DMS53 (cell line): ENCODE measurements at places on chromosomes 1 and 21.

DNA sequence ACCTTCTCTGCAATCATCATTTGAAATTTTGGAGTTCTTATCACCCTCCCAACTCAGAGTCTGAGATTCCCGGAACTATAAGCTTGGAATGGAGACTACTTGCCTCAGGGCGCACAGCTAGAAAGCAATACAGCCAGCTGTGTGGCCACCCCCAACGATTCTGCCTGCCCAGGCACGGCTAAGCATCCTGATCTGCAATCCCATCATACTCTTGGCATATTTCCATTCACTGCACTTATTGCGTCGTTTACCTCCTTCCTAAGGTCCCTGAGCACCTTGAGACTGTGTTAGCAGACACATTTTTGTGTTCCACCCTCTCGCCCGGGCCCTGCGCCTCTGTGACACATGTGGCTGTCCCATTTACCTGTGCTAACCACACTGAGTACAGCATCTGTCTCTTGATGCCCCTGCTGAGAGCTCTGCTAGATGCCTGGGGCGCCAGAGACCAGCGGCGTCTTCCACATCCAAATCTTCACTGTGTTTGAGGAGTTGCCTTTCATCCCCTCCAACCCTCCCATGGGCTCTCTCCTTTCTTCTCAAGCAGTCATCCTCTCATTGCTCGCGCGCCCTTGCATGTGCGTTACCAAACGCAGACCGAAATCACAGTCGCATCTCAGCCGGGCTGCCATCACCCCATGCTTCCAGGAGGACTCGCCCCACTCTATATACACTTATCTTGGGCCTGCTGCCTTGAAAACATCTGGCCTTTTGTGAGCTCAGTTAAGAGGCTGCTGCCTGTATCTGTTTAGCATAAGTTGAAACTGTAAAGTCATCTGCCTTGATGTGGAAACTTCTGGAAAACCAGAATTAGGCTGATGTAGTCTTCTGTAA is 3.5 kb upstream of the CLDN19 start:
- DNase-seq = no peak

- DNase-seq = peak; percentile 96
These were observed 131.3 kb downstream of the TOMM20 start for GRCh38 chr1:234997201-234997895.

DNA sequence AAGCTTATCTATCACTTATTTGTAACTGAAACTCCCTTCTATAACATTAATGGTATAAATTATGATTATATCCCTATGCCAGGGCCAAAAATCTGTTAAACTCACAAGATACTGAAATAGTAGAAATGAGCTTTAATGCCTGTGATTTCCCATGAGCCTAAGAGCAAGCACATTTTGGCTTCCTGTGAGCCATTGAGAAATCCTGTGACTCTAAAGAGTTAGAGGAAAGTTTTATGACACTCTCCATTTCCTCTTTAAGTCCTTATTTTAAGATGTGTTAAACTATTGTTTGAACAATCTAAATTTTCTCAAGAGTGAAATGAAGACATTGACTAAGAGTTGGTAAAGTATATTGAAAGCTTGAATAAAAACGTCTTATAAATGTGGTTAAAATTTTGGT is 45.6 kb downstream of the SUCO start:
- no peak for DNase-seq

GRCh38 chr1:45348609-45348965 is 8.3 kb upstream of the MUTYH start:
- no peak for DNase-seq

DNA sequence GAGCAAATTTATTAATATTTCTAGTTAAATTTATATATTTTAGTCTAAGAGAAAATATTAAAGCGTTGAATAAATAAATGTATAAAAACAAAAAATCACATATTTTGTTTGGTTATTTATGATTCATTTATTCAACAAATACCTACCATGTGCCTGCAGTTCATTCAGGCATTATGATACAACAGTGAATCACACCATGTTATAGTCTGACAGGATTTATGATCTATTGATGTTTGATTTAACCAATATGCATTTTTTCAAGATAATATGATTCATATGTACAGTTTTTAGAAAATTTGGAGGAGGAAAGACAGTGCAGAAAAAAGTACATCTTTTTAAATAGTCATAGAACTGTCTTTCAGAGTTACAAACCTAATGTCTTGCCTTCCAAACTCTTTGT is 7.4 kb upstream of the TRIM58 start:
- DNase-seq = no peak

DNA sequence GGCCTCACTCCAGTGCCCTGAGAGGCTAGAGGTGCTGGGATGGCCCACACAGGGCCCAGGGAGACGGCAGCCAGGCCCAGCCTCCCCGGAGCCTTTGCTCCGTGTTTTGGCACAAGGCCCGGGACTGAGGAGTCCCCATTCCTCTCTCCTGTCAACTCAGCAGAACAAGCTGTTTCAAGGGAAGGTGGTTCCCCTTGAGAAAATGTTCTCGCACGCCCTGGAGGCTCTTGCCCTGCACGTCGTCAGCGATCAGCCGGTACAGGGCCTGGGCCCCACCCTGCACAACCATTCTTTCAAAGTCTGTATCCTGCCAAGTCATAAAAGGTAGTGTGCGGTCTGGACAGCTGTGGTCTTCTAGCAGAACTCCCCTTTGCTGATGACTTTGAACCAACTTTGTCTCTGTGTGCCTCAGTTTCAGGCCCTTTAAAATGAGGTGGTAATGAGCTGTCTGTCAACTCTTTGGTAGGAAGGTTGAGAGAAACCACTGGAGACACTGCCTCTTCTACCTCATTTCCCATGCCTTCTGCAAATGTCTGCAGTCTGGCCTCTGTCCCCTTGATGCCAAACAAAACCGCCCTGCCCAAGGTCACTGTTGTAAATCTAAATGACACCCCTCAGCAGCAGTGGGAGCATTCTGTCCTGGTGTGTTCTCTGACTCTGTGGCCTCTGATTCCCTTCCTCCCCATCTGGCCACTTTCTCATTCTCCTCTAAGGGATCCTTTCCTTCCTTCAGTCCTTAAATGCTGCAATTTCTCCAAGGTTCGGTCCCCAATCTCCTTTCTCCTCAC is 138.6 kb upstream of the JUN start:
- DNase-seq = no peak

DNA sequence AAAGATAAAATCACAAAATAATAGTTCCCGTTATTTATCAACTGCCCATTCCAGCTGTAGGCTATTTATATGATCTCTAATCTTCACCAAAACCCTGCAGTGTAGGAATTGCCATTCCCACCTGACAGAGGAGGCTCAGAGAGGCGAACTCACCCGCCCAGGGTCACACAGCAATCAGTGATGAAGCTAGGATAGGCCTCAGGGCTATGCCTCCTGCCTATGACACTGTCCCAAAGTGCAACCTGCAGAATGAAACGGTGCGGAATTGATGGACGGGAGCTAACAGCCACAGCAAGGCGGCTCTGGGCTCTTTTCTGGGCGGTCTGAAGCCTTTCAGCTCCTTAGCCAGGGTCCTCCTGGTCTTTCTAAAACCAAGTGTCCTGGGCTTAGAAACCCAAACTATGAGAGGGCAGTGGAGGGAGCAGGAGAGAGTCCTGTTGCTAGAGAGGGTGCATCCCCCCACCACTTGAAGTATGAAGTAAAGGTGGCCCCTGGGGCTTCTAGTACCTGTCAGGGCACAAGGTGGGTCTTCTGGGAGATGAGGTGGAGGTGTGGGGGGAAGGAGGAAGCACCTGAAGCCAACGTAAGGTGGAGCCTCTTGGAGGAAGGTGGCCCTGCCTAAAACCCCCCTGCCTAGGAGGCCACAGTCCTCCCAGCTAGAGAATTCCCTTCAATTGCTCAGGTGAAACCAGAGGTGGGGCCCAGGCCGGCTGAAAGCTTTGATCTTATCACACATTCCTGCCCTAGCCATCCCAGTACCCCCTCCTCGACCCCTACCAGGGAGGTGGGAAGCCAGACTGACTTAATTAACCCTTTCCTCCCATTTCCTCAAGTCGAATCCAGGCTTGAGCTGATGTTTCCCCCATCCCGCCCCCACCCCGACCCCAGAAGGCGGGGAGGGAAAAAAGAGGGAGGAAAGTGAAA is 14.8 kb downstream of the HSPG2 start:
- no peak for DNase-seq

GRCh38 chr1:15943992-15944307 is 32.0 kb downstream of the ZBTB17 start:
- DNase-seq = no peak

- peak; percentile 55 for DNase-seq
These were observed 4.4 kb upstream of the ELF3 start for GRCh38 chr1:202005958-202006357.

DNA sequence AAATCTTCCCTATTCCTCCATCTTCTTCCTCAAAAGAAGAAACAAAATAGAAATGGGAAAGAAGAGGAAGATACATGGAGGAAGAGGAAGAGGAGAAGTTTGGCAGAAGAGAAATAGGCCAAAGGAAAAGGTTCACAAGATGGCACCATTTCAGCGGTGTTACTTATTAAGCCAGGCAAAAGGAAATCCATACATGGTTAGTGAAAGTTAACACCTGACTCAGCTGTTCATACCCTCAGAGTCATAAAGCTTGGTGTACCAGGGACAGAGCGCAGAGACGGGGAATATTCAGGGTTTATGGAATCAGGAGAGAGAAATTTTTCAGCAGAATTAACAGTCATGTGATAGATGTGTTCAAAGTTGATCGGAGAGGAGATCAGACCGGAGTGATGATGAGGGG is 70.6 kb downstream of the COQ8A start:
- DNase-seq = no peak

DNA sequence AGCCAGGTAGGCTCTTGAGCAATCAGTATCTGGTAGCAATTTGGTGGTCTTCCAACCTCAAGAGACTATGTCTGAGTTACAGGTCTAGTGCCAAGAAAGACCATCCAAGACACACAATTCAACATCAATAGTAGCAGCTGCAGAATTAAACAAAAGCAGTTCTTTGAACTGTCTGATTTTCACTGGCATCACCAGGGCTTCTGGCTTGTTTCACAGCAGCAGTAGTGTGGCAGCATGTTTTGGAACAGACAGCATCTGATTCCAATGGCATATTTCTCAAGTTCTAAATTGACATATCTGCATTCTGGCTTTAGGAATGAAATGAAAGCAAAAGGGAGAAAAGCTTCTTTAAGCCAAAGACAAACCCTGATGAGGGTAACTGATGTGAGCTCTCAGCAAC is 334.7 kb upstream of the PRMT6 start:
- no peak for DNase-seq

DNA sequence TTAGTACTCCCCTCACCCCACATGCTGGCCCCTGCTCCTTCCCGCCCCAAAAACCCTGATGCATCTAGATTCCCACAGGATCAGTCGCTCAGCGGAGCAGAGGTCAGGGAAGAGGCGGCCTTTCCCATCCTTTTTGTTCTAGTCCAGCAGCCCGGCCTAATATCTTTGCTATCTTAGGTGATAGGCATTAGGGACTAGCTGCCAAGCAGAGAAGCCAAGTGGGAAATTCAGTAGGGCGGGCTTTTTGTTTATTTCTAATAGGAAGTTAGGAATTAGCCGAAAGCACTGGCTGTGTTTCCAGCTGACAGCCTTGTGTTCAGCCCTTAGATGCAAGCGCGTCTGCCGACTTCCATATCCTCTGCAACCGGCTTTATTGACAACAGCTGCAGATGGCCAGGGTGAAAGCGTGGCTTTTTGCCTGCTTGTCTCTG is 59.0 kb upstream of the BCAR3 start:
- no peak for DNase-seq

DNA sequence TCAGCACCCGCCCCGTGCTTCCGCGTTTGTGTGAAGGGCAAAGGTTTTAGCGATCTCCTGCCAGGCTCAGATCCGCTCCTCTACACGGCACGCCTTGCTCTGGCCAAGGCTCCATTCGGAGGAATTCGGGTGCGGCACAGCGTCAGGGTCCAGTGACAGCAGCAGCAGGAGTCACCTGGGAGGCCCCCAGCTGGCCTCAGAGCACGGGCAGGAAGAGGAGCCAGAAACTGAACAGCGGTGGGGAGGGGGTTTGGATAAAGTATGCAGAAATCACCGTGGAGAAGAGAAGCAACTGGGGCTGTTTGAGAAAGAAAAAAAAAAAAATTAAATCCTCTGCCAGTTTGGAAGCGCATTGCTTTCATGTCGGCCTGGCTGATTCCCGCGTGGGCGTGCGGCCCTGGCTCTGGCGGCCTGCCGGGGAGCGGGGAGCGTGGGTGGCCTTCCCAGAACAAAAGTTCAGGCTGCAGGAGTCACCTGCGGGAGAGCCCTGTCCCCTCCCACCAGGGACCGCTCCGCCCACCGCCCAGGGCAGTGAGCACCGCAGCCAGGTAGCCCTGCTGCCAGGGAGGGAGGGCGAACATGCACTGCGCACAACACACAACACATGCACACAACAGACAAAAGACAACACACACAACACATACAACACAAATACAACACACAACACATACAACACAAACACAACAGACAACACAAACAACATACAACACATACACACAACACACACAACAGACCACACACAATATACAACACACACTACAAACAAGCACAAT is 107.6 kb downstream of the ETS2 start:
- peak; percentile 92 for DNase-seq

DNA sequence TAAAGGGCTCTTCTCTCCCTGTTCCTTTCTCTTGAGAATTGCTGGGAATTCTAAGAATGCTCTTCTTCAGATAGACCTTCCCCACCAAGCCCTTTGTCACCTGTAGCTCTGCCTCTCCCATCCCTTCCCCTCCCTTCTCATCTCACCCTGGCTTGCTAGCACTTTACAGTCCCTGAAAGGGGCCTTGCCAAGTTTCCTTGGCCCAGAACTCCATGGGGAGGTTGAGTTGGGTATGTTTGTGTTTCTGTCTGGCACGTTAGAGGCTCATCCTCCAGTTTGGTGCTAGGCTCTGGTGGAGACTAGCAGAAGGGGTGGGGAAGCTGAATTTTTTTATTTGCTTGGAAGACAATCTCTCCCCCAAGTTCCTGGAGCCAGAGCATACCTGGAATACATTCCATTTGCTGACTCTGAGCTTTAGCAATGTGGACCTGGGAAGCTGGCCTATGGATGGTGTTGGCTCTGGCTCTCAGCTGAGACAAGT is 4.9 kb downstream of the CGN start:
- no peak for DNase-seq

GRCh38 chr1:44806025-44806703 is 987 bp downstream of the DYNLT4 start:
- no peak for DNase-seq

DNA sequence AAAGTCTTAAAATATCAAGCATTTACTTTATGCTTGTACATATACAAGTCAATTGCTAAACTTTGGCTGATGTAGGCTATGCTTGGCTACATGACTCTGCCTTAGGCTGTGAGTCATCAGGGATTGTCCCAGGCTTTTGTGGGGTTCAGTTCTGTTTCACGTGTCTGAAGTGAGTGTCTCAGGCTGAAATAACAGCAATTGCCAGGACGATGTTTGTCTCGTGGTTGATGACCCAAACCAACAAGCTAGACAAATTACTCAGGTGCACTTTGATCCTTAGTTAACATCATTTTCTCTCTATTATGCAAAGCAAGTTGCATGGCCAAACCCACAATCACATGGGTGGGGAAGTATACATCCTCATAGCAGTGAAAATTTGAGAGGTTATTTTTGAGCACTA is 410.1 kb downstream of the BRINP3 start:
- peak; percentile 30 for DNase-seq
